Right forelimb (tissue), 1 donor: ENCODE measurements at places on chromosomes 7 and 10.

DNA sequence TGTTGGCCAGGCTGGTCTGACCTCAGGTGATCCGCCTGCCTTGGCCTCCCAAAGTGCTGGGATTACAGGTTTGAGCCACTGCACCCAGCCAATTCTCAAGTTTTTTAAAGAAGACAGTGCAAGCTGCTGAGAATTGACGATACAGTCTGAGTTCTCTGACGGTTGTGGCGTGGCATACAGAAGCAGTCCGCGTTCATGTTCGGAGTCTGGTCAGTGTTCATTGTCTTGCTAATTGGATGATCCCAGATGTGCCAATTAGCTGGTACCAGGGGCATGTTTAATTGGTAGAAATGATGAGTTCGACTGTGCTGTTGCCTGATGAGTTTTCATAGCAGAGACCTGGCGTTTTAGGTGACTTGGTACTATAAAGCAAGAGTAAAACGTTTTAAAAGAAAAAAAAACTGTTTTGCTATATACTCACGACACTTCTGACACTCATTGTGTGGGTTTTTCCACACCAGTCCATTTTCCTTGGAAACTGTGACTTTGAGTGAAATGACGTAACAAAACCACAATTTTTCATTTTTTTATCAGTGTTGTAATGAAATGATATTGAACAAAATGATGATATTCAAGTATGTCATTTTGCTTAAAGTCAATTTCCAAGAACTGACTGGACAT lies 32.3 kb downstream of the CAMK1D start:
- DNase-seq = no peak

DNA sequence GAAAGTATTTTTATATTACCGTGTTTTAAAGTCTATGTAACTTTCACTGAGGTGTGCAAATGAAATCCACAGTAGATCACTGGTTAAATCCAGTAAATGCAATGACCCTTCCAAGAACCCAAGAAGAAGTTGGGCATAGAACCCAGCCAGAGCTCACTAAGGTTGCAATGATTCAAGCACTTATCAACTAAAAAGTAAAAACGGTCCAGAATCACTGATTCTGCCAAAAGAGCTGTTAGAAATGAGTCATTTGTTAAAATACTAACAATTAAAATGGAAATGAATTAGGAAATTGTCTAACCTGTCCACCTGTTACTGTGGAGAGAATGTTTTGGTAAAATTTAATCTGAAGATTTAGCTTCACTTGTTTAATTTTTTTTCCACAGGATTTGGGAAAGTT lies 74.4 kb downstream of the ANK3 start:
- DNase-seq = no peak

GRCh38 chr7:38524786-38525185 lies 106.4 kb downstream of the AMPH start:
- DNase-seq = no peak

DNA sequence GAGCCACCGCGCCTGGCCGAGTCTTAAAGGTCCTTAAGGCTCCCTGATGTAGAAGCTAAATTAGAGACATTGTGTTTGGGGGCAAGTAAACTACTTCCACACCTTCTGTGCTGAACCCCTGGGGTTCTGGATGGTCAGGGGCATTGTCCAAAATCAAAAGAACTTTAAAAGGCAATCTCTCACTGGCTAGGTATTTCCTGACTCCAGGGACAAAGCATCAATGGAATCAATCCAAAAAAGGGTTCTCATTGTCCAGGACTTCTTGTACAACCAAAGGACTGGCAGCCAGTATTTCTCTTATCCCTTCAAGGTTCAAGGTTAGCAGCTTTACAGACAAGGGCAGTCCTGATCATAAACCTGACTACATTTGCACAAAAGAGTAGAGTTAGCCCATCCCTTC lies 24.0 kb downstream of the SRPK2 start:
- DNase-seq = no peak

GRCh38 chr7:75623390-75624133 lies 115.2 kb downstream of the HIP1 start:
- DNase-seq = no peak

GRCh38 chr10:3528823-3529403 lies 256.1 kb downstream of the KLF6 start:
- no peak for DNase-seq

DNA sequence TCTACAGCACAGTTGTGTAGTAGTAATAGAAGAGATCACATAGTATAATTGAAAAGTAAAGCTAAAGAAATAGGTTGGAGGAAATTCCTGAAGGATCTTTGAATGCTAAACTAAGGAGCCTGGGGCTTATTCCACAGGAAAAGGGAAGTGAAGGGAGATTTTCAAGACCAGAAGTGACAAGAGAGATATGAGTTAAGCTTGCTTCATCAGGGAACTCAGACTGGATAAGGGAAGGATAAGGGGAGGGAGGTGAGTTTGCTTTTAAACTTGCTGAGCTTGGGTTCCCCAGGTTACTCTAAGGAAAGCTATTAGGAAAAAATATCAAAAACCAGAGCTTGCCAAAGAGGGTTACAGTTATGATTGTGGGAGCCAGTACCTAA lies 182.4 kb downstream of the RAPGEF5 start:
- no peak for DNase-seq

GRCh38 chr10:3812141-3812540 lies 27.1 kb upstream of the KLF6 start:
- no peak for DNase-seq

- peak; percentile 58 for DNase-seq
These were observed at the start of gene JAKMIP3 for GRCh38 chr10:132065491-132066105. JAKMIP3 (plus strand) TSS chr10:132065946; CDS start chr10:132104809, 38,863 bp downstream.

DNA sequence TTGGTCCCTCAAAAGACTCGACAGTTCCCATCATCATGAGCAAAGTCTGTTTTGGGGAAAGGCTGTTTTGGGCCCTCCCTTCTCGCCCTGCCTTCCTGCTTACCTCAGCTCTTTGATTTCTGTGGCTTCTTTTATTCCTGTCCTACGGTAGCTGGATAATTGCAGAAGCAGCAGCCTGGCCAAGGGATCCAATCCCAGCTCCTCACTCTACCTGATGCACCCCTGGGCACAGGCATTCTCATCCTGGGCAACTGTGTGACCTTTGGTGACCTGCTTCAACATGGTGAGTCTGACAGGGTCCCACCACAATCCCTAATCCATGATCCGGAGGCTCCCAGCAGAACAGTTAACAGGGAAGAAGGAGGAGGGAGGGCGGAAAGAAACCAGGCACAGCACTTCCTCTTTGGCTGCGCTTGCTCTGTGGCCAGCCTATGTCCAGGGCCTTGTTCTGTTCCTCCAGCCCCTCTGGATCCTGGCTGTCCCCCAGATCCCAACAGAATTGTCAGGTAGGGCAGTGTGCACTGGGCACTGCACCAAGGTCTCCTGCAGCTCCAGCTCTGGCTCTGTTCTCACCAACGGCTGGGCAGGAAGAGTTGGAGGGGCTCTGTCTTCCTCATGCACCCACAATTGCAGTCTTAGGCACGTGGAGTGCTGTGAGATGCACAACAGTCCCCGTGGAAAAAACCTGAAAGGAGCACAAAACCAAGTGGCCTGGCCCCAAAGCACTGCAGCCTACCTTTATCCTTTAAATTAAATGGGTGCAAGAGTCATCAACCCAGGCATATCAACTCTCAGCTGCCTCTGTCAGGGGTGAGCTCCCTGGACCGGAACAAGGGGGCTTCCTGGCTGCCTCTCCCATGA lies 144.4 kb downstream of the PTPN20 start:
- DNase-seq = peak; percentile 40
